ENCODE measurements at places on chromosomes 5 and 9. TPM values are rescaled to one million over a fixed set of nuclear protein-coding genes. Genes with fewer than 3 reads are reported as not detected.

Gene SLC4A9
- 0.30 TPM for total RNA-seq

Gene PCDHGA12
- total RNA-seq: 10.7 TPM

Gene C5orf15
- 119 TPM for total RNA-seq

Gene TEX48
- not detected for total RNA-seq

Gene PHYHD1
- total RNA-seq: 29.9 TPM

Gene C9orf50
- not detected for total RNA-seq

Gene ST8SIA4
- 22.8 TPM for total RNA-seq

Gene NFIB
- 93.5 TPM for total RNA-seq

Gene NIM1K
- 7.9 TPM for total RNA-seq

Gene SLC27A6
- 5.6 TPM for total RNA-seq

Gene ENTPD2
- total RNA-seq: 5.7 TPM

Gene FOXD4L6
- 0.11 TPM for total RNA-seq

Gene DEPDC1B
- 6.5 TPM for total RNA-seq

Gene LAMC3
- 14.4 TPM for total RNA-seq

GRCh38 chr9:104206766-104207165, 112.7 kb downstream of the SMC2 start:
- DNase-seq: no peak

DNA sequence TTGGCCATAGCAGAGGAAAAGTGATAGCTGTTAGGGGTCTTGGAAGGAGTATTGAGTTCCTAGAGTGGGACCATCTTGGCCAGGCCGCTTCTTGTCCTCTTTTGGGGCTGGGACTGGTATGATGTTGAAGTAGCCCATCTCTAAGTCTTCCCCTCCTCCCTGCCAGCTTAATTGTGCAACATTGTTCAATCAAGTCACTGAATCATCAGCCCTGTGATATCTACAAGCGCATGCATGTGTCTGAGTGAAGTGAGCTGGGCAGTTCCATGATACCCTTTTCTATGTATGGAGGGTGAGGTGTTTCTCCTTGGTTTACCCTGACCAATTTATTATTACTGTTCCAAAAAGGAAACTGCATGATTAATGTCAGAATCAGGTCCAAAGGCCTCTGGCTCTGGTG, 112.2 kb downstream of the C9orf152 start:
- DNase-seq: no peak

DNA sequence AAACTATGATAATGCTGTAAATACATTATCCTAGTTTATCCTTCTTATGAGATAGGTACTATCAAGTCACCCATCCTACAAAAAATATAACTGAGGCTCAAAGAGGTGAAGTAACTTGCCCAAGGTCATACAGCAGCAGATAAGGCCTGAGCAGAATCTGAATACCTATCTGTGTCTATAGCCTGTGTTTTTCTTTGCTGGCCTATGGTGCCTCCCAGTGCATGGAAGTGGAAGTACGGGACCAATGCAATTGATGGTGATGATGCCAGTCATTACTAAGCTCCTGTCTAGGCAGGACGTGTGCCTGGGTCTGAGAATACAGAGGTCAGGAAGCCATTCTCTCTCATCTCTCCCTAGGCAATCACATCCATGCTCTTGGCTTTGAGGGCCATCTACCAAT, 67.8 kb downstream of the FAT2 start:
- no peak for DNase-seq

GRCh38 chr9:108166519-108166918, 677.0 kb upstream of the KLF4 start:
- DNase-seq: no peak

DNA sequence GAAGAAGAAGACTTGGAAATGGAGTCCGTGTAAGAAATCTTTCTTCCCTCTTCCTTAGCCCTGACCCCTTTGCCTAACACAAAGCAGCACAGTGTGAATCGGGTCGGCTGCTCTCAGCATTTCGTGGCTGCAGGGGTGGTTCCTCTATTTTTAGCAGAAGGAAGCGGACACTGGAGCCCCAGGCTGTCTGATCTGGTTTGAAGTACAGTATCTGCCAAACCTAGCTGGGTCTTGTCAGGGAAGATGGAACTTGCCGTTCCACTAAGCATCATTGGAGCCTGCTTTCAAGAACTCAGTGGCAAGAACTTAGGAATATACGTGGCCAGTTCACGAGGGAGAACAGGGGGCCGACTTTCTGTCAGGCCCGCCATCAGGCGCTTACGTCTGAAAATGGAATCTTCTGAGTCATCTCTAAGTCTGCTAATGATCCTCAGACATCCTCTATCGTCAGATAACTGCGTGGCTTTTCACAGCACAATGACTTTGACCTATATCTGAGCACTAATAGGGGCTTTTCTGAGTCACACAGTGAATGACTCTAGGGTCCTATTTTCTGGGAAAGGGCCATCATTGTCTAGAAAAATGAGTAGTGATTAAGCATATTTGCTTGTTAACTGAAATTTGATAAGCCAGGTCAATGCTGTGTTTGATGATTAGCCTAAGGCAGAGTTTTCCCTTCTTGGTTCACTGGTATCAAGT, 43.3 kb upstream of the NCS1 start:
- DNase-seq: no peak

DNA sequence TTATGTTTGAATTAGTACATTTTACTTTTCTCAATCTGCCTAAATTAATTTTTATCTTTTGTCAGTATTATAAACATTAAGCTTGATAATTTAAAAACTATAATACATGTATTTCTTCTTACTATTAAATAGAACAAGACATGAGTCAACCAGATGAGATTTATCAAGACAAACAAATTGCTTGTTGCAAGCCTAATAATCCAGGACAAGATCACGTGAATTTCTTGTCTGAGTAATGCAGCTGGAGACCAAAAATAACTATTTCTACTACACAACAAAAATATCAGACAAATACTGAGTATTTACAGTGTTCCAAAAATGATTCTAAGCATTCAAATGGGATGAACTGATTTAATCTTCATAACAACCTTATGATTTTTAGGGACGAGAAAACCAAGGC, 339.1 kb upstream of the PRR16 start:
- DNase-seq: no peak

- peak; percentile 80 for DNase-seq
These were observed 153.3 kb upstream of the ERCC6L2 start for GRCh38 chr9:95722141-95722540.

- DNase-seq: no peak
These were observed 63.5 kb downstream of the C9orf50 start for GRCh38 chr9:129557192-129558036.

GRCh38 chr5:135476615-135477581, 24.7 kb upstream of the TIFAB start:
- no peak for DNase-seq

DNA sequence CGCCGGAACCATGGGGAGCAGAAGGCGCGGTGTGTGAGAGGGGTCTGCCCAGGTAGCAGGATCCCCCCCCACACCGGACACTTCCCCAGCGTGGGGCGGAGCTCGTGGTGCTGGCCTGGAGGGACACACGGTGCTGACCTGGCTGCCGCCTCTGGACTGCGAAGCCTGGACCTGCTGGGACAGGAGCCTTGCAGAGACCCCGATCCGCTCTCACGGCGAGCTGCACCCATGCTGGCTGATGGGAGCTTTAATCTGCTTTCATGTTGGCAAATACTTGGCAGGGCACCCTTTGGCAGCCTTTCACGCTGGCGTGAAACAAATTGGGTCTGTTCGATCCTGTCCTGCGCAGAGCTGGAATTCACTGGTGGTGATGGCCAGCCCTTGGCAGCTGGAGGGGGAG, 7.4 kb downstream of the NKD2 start:
- DNase-seq: peak; percentile 75

GRCh38 chr5:140287801-140288521, 14.9 kb downstream of the PFDN1 start:
- no peak for DNase-seq

- peak; percentile 84 for DNase-seq
These were observed 66.9 kb downstream of the TMC1 start for GRCh38 chr9:72588336-72588735.

DNA sequence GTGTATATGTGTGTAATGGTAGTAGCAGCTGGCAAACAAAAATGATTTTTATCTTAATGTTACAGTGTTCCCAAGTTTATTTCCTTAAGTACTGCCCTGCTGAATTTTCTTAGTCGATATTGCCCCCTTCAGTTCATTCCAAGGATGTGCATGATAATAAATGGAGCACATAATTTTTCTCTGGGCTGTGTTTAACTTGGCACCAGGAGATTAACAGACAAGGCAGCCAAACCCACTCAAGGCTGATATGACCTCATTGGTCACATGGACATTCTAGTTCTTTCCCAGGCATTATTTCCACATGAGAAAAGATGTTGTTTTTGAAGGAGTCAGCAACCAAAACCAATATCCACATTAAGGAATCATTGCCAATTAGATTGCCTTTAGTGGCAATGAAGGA, 61.8 kb downstream of the COX7C start:
- DNase-seq: peak; percentile 2

DNA sequence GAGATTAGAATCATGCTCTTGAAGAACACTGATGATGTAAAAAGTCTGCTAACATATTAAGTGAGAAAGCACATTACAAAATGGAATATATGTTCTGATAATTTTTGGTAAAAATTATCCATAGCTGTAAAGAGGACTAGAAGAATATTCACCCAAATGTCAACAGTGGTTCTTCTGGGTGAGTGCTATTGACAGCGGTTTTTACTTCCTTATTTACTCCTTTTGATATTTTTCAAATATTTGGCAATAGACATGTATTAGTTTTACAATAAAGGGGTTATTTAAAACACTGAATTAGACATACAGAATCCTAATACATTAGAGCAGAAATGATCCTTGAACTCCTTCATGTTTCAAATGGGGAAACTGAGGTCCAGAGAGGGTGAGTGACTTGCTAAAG, 26.9 kb upstream of the MEGF9 start:
- no peak for DNase-seq

DNA sequence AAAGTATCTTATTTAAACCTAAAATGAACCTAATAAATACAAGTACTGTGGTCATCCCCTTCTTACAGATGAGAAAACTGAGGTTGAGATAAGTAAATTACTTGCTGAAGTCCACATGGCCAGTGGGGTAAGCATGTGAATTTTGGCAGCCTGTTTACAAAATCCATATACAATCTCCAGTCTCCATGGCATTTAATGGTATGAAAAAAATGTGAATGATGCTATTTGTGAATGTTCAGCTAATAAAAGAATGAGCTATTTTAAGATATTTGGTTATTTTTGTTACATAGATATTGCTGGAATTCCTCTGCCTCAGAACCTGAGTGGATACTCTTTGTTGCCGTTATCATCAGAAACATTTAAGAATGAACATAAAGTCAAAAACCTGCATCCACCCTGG, 19.3 kb upstream of the GPR150 start:
- no peak for DNase-seq

- no peak for DNase-seq
These were observed 32.7 kb downstream of the TMEFF1 start for GRCh38 chr9:100505564-100506159.

- DNase-seq: no peak
These were observed 28.3 kb downstream of the TLR4 start for GRCh38 chr9:117732494-117732893.

GRCh38 chr5:145680169-145680568, 155.0 kb downstream of the PRELID2 start:
- DNase-seq: no peak

- no peak for DNase-seq
These were observed 576.9 kb upstream of the SGCD start for GRCh38 chr5:155750101-155750500.

DNA sequence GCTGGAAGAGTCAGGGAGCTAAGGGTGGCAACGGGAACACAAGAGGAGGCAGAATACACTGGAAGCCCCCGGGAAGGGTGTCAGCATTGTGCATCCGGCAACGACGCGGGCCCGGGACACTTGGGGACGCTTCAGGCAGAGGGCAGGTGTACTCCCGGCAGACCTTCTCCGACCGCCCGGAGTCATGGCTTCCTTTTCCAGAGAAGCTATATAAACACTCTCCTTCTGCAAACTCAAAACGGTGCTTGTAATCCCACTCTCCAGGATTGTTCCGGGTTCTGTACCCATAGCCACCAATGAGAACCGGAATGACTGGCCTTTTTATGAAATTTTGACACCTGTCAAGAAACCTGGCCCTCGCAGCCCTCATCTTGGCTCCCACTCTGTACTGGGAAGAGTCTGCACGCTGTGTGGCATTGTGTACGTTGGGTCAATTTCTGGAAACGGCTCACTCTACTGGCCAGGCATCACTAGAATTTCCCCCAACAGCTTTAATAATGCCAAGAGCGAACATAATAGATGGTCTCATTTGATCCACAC, 462 bp upstream of the MCC start:
- no peak for DNase-seq

- DNase-seq: no peak
These were observed 71.8 kb downstream of the SMARCA2 start for GRCh38 chr9:2086971-2087370.

Measured in spinal cord (tissue), 10 donors.